ENCODE measurements at places on chromosomes 5 and 9. TPM values are rescaled to one million over a fixed set of nuclear protein-coding genes. Genes with fewer than 3 reads are reported as not detected.
A peak's percentile ranks its signal among the peaks of the same experiment; 100 is the strongest.

DNA sequence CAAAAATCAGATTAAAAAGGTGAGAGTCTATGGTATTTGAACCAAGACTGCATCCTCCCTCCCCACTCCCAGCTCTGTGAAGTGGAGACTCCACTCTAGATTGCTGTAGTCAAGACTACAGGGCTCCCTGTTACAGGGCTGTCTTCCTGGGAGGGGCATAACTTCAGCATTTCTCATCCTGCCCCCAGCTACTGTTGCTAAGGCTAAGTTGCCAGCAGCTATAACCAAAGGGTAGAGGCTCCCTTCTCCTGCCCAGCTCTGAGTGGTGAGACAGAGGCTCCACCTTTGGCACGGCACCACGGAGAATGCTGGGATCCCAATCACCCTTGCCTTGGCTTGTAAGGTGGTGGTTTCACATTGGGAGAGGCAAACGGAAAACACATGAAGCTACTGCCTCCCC, 39.2 kb upstream of the GCNT4 start:
- DNase-seq: no peak
- no peaks in the 10 kb centered on the region for H3K4me1 ChIP-seq
- H3K36me3 ChIP-seq: no peaks in the 10 kb centered on the region
- no peak overlapping the region for H3K4me3 ChIP-seq

DNA sequence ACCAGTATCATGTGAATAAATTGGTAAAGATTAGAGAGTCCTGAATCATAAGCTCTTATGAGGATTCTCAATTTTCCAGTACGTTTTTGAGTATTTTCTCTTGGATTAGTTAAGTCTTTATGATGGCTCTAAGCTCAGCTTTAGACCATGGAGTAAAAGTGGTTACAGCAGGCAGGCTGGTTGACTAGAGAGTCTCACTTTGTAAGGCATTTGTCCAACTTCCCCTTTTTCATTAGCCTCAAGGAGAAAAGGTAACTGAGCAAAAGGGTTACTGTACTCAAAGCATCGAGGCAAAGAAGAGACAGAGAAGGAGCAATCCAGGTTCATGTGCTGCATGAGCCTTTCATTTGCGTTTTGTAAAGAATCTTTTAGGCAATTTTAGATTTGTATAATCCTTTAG, 8.5 kb downstream of the NOP16 start:
- no peaks in the 10 kb centered on the region for H3K4me1 ChIP-seq
- no peak for DNase-seq
- H3K36me3 ChIP-seq: peaks cover 36% of the 10 kb centered on the region
- H3K27me3 ChIP-seq: no peaks in the 10 kb centered on the region
- no peak overlapping the region for H3K27ac ChIP-seq
- H3K4me3 ChIP-seq: no peak overlapping the region

DNA sequence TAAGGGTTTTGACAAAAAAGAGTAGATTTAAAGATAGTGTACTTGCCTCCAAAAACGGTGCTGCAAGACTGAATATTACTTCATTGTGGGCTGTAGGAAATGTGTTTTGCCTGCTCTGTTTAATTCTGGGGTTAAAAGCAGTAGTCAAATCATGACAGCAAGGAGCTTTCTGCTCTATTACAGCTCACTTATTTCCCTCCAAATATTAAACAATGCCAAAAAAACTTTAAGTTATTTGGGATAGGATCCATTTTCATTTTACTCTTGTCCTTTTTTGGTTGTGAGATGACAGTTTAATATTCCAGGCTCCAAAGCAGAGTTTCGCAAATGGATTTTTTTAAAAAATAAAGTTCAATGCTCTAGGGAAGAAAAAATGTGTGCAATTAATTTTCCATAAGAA, 340.4 kb upstream of the RGMB start:
- no peak for DNase-seq
- H3K27ac ChIP-seq: no peak overlapping the region
- no peaks in the 10 kb centered on the region for H3K36me3 ChIP-seq
- no peak overlapping the region for H3K4me3 ChIP-seq

DNA sequence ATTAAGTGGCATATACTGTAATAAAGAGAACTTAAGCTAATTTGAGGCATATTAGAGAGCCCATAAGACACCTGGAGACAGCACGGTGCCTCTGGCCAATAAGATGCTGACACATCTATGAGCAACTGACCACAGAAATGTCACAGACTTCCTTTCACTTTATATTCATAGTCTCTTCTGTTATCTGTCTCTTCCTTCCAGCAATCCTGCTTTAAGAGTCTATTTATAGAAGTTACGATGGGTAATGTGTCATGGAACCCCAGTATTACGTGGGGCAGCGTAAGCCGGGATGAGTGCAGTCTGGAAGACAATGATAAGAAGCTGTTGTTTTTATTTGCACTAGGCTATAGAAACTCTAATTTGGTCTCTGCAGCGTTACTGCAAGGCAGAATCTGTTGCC, 136.8 kb downstream of the CFAP90 start:
- H3K4me1 ChIP-seq: no peaks in the 10 kb centered on the region
- no peak for DNase-seq
- H3K27ac ChIP-seq: no peak overlapping the region
- H3K4me3 ChIP-seq: no peak overlapping the region

DNA sequence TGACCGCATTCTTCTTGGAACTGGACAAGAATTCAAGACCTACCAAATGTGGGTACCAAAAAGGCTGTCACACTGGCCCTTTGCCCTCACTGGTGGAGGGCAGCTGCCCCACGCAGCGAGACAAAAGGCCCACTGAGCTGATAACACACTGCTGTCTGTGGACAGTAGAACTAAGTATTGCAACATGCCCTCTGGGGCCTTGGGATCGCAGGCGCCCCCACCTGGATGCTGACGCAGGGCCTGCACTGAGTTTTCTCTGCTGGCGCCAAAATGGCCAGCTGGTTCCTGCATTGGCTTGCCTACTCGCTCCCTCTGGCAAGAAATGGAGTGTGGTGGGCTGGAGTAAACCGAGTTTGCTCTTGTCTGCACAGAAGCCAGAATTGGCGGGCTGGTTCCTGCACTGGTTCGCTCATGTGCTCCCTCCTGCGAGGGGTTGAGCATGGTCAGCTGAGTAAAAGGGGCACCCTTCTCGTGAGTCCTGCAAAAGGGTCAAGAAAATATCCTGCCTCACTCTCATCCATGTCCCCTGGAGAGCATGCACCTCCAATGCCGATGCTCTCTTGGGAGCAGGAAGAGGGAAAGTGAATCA, 55.7 kb downstream of the NXNL2 start:
- peak; percentile 9 for DNase-seq
- H3K27ac ChIP-seq: no peak overlapping the region
- H3K4me3 ChIP-seq: no peak overlapping the region
- no peaks in the 10 kb centered on the region for H3K36me3 ChIP-seq
- no peaks in the 10 kb centered on the region for H3K4me1 ChIP-seq

GRCh38 chr9:79877943-79878602, 306.3 kb downstream of the TLE4 start:
- no peaks in the 10 kb centered on the region for H3K27me3 ChIP-seq
- DNase-seq: no peak
- H3K27ac ChIP-seq: no peak overlapping the region
- no peaks in the 10 kb centered on the region for H3K36me3 ChIP-seq
- H3K4me1 ChIP-seq: no peaks in the 10 kb centered on the region

- H3K36me3 ChIP-seq: no peaks in the 10 kb centered on the region
- H3K27me3 ChIP-seq: no peaks in the 10 kb centered on the region
- no peaks in the 10 kb centered on the region for H3K4me1 ChIP-seq
- H3K27ac ChIP-seq: no peak overlapping the region
Observed at GRCh38 chr5:12095808-12096281, 191.6 kb upstream of the CTNND2 start.

GRCh38 chr9:35933550-35934067, 24.3 kb downstream of the SPAAR start:
- H3K27ac ChIP-seq: no peak overlapping the region
- no peaks in the 10 kb centered on the region for H3K36me3 ChIP-seq
- H3K4me1 ChIP-seq: no peaks in the 10 kb centered on the region
- no peaks in the 10 kb centered on the region for H3K27me3 ChIP-seq

- H3K4me1 ChIP-seq: no peaks in the 10 kb centered on the region
- DNase-seq: no peak
- H3K36me3 ChIP-seq: no peaks in the 10 kb centered on the region
- H3K27ac ChIP-seq: no peak overlapping the region
- no peak overlapping the region for H3K4me3 ChIP-seq
Observed at GRCh38 chr5:110386782-110387181, 339.7 kb downstream of the TMEM232 start.

DNA sequence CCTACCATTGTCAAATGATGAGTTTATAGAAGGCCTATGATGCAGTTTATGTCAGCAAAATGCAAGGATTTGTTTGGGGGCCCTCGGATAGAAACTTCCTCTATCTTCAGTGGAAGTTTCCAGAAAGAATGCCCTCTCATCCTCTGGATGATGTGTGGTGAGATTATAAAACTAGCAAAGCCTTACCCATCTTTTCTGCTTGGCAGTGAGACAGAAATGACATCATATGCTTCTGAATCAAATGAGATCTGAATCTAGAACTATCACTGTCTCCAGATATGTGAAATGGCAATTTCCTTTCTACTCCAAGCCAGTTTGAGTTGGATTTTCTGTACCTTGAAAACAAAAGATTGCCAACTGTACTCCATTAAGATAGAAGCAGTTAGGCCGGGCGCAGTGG, 60.4 kb upstream of the CKMT2 start:
- H3K27me3 ChIP-seq: no peaks in the 10 kb centered on the region
- DNase-seq: no peak
- no peak overlapping the region for H3K4me3 ChIP-seq

FCN1 gene
- polyA plus RNA-seq: not detected

SLC22A4 gene
- 0.45 TPM for polyA plus RNA-seq

Data from H1 (cell line).